ENCODE measurements at places on chromosomes 6 and 20.

- DNase-seq: no peak
Observed at GRCh38 chr6:98769546-98769945, 64.8 kb upstream of the POU3F2 start.

- DNase-seq: no peak
Observed at GRCh38 chr6:161130541-161130940, 139.0 kb downstream of the MAP3K4 start.

DNA sequence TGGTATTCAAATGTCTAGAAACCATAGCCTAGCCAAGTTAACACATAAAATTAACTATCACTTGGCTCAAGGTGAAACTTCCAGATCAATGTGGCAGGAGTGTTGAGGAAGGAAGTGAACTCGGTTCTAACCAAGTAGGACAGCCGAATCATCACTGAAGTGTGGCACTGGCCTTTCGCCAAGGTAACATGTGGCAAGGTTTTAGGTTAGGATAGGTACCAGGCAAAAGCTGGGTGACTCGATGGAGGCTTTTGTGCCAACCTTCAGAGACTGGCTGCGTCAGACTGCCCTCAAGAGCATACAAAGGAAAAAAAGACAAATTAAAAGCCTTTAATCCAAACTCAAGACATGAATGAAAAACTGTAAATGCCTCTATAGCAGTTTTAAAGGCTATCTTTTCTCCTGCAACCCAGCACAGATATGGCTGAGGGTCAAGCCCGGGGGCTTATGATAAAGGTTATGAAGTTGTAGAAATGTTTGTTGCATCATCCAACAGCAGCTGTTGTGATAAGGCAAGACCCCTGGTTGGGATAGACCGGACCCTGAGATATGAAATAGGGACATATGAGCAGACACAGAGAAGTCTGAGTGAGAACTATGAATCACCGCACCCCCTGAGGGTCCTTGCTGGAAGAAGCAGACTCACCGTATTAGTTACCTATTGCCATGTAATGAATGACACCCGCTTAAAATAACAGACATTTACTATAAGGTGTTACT is 11.9 kb downstream of the PSMB9 start:
- DNase-seq: no peak

DNA sequence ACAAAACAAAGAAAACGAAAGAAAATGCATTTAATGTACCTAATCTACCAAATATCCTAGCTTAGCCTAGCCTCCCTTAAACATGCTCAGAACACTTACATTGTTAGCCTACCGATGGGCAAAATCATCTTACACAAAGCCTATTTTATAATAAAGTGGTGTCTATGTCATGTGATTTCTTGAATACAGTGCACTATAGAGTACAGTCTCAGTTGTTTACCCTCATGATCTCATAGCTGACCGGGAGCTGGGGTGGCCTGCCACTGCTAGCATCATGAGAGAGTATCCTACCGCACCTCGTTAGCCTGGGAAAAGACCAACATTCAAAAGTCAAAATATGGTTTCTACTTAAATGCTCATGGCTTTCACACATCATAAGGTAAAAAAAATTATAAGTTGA is 16.6 kb downstream of the GCNT2 start:
- no peak for DNase-seq

DNA sequence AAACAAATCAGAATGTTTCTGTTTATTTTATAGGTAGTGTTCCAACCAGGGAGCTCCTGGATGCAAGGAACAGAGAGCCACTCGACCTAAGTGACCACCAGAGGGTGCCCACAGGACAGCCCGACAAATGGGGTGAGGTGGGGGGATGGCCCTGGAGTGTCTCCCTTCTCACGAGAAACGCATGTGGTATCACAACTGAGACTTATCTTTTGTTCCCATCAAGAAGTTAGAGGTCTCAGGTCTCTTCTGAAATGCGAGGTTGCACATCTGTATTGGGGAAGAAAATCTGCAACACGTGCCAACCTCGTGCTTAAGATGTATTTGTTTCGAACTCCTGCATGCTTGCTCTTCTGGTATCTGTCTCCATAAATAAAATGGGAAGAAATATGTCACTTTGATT is 104.0 kb downstream of the ISM1 start:
- DNase-seq: no peak

DNA sequence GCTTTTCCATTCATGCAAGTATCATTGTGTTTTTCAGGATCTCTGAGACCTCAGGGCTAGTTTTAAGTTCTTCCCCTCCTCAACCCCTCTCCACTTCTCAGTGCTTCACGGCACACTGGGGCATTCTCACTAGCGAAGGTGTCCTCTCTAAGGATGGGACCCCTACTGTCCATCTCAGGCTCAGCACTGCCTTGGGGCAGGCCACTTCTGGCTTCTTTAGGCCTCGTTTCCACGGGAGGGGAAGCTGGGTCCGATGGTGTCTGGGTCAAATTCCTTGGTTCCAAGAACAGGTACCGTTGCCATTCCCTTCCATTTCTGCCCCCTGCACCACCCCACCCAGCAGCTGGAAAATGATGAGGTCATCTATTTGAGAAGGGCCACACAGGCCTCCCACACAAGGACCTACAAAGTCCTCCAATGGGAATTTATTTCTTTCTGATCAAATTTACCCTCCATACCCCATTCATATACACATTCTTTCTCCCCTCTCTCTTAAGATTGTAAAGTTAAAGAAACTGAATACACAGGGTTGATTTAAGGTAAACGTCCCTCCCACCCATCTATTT is 17.2 kb downstream of the GNAS start:
- DNase-seq: no peak

DNA sequence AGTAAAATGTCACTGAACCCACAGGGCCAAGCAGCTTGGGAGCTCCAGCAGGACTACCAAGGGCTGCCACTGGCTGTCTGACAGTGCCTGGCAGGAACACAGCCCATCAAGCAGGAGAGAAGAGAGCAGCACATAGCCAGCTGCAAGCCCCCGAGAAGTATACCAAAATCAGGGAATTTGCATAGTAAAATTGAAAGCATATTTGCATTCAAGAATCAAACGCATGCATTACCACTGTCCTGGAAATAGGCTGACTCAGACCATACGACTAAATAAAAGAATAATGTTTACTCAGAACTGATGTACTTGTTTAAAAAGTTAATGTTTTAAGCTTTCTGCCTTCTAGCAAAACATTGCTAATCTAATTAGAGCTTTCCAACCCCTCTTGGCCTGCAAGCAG is 298.1 kb downstream of the TFAP2B start:
- no peak for DNase-seq

DNA sequence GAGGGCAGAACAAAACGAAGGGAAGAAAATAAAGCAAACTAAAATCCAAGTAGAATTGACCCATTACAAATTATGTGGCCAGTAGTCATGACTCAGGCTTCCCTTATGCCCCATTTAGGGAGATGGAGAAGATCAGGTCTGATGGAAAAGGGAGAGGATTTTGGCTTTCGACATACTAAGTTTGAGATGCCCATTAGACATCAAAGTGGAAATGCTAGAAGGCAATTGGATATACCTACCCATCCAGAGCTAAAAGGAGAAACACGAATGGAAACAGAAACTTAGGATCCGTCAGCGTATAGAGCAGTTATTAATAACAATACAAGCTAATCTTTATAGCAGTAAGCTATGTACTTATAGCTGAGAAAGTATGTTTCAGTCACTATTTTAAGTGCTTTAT is 4.8 kb downstream of the TRPC4AP start:
- no peak for DNase-seq

DNA sequence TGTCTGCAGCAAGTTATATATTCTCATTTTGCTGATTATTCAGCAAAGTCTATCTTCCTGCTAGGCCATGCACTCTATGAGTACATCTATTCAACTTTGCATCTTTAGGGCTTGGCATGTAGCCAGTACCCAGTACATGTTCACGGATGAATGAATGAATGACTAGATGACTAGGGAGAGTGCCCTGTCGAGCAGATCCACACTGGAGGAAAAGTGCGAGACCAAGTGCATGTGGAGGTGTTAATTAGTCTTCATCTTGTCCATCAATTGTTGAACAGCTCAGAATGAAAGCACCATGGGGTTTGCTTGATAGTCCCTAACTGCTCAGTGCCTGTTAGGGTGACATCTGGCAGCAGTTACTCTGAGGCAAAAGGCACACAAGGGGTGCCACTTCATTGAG is 30.4 kb downstream of the TM9SF4 start:
- no peak for DNase-seq

GRCh38 chr20:1663917-1664316 is 6.3 kb upstream of the SIRPG start:
- DNase-seq: no peak

DNA sequence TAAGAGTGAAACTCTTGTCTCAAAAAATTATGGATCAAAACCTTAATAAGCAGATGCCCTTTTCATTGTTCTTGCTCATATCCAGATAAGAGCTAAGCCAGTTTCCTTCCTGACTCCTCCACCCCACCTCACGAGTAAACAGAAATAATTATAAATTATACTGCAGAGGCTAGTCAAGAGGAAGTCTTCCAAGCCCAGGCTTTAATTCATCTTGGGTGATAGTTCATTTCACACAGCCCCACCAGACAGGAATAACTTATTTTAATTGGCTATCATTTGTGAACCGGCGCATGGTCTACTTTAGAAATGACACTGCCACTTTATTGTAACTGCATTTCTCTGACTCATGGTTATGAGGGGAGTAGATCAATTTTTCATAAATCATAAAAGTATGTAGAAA is 102.0 kb downstream of the BTBD3 start:
- no peak for DNase-seq

DNA sequence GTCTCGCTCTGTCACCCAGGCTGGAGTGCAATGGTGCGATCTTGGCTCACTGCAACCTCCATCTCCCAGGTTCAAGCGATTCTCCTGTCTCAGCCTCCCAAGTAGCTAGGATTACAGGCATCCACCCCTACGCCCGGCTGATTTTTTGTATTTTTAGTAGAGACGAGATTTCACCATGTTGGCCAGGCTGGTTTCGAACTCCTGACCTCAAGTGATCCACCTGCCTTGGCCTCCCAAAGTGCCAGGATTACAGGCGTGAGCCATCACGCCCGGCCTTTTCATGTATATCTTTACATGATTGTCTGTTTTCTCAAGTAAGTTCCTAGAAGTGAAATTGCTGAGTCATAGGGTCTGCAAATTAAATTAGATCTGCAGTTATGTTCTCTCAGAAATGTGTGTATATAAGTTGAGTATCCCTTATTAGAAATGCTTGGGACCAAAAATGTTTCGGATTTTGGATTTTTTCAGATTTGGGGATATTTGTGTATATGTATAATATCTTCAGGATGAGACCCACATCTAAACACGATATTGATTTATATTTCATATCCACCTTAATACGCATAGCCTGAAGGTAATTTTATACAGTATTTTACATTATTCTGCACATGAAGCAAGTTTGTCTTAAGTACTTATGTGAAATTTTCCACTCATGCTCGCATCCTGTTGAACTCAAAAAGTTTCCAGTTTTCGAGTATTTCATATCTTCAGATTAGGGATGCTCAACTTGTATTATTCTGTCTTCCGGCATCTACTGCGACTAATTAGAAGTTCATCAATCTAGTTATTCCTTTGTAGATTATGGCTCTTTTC is 40.4 kb downstream of the TAB2 start:
- DNase-seq: no peak

DNA sequence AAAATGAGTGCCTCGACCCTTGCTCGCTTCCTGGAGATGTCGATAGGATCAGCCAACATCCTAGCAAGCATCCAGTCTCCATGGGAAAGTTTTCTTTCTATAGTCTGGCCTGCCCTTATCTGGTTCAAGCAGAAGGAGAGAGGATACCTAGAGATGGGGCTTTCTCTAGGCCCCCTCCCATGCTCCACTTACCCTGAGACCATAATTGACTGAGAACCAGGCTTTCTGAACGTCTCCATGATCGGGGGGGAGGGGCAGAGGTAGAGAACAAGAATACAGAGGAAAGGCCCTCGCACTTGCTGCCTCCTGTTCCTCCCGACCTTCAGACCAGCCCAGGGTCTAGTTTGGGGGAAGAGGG is 31.6 kb upstream of the EPB41L1 start:
- no peak for DNase-seq

Measured in mesothelial cell of epicardium (in vitro differentiated cells).